Tibial nerve (tissue), 4 donors: ENCODE measurements at places on chromosomes 2 and 18. TPM values are rescaled to one million over a fixed set of nuclear protein-coding genes. Genes with fewer than 3 reads are reported as not detected.

GRCh38 chr2:219158025-219158424, 2.6 kb downstream of the NHEJ1 start:
- DNase-seq: no peak

GRCh38 chr18:75221897-75222296, 11.3 kb downstream of the TSHZ1 start:
- no peak for DNase-seq

GRCh38 chr2:127735537-127736399, 34.5 kb downstream of the SFT2D3 start:
- DNase-seq: no peak

DNA sequence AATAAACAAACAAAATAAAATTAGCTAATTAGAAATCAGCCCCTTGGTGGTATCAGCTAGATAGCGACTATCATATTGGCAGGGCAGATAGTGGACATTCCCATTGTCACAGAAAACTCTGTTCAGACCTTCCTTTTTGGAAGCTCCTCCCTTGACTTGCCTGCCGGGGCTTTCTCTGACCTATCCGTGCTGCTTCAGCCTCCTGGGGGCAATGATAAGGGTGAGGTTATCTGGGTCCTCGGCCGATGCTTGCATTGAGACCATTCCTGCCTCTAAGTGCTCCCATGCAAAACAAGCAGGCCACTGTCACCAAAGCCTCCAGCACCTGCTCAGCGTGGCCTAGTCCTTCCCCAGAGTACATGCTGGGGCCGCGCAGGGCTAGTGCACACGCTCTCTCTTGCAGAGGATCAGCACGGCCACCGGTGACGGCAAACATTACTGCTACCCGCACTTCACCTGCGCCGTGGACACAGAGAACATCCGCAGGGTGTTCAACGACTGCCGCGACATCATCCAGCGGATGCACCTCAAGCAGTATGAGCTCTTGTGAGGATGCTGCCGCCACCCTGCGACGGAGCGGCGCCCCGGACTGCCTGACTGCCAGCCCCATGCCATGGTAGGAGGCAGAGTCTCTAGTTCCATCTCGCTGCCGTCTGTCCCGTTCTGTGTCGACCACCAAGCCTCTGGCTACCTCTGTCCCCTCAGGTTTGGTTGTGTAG, 27.4 kb downstream of the MPPE1 start:
- no peak for DNase-seq

DNA sequence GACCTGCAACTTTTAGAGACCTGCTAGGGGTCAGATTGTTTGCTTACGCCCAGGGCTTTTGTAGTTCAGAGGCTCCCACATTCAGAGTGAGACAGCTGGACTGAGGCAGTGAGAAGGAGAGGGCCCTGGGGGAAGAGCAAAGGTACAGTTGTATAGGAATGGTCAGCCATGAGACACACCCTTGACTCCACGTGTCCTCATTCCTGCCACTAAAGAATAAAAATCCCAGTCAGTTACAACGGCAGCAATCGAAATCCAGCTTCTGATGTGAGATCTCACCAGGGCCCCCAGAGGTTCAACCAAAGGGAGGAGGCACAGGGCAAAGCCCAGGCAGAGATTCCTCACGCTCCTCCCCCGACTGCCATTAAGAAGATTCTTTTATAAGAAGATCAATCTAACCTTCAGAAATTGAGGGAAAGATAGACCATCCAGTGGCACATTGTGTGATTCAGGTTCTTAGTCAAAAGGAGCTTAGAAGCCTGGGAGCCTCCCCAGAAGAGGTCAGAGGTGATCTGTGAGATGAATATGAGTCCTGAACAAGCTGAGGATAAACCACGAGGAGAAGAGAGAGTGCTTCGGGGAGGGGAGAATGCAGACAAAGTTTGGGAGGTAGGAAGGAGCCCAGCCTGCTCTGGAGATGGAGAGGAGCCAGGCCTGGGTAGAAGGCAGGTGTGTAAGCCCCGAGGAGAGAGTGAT, 317.0 kb downstream of the CYP26B1 start:
- no peak for DNase-seq

GRCh38 chr18:63331105-63331504, 11.5 kb upstream of the BCL2 start:
- DNase-seq: no peak

DNA sequence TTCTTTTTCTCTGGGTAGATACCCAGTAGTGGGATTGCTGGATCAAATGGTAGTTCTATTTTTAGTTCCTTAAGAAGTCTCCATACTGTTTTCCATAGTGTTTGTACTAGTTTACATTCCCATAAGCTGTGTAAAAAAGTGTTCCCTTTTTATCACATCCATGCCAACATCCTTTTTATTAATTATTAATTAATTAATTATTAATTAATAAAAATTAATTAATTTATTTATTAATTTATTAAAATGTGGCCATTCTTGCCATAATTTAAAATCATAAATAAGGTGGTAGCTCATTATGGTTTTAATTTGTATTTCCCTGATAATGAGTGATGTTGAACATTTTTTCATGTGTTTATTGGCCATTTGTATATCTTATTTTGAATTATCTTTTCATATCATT, 234.3 kb upstream of the FBXO11 start:
- no peak for DNase-seq

The ZNF385B gene
- total RNA-seq: 3.9 TPM
